ENCODE measurements at places on chromosomes 5 and 9. TPM values are rescaled to one million over a fixed set of nuclear protein-coding genes. Genes with fewer than 3 reads are reported as not detected.

GRCh38 chr9:22105005-22105722 is 96.1 kb upstream of the CDKN2B start:
- peak; percentile 11 for DNase-seq
- peaks cover 14% of the 10 kb centered on the region for H3K27me3 ChIP-seq
- peaks cover 12% of the 10 kb centered on the region for H3K4me1 ChIP-seq

DNA sequence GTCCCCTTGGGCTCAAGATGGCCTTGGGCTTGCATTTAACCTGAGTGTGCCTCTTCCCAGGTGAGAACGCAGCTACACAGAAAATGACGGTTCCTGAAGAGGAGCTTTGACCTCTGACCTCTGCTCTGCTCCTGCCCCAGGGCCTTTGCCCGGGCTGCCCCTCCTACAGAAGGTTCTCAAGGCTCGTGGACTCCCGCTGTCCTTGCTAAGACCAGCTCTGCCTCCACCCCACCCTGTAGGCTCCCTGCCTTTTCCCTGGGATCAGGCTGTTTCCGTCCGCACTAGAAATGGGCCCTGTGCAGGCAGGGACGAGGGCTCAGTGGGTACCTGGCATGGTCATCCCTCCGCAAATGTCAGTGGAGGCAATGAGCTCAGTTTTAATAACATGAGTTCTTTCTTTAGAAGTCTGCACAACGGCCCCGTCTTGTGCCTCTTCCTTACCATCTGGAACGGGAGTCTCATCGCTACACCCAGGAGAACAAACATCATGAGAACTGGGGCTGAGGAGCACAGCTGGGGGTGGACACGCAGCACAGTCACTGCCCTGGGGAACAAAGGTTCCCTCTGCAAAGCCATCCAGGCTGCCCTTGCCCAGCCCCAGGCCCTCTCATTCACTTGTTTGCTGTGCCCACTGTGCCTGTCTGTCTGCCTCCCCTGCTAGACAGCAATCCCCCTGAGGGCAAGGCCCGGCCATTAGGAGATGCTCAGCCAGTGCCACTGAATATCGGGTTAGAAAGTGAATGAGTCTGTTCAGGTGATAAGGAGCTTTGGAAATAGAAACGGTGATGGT is 26.7 kb upstream of the LPCAT1 start:
- no peak overlapping the region for H3K4me3 ChIP-seq
- H3K27ac ChIP-seq = no peak overlapping the region
- DNase-seq = no peak

Gene DYNC2I2
- total RNA-seq = 34.3 TPM

GRCh38 chr5:6188344-6188743 is 190.0 kb downstream of the MED10 start:
- H3K4me1 ChIP-seq = no peaks in the 10 kb centered on the region
- DNase-seq = no peak
- no peaks in the 10 kb centered on the region for H3K36me3 ChIP-seq
- H3K27ac ChIP-seq = no peak overlapping the region

GRCh38 chr9:124527781-124528180 is 20.6 kb upstream of the NR5A1 start:
- no peak for DNase-seq
- H3K27me3 ChIP-seq = no peaks in the 10 kb centered on the region
- no peaks in the 10 kb centered on the region for H3K4me1 ChIP-seq
- no peak overlapping the region for H3K27ac ChIP-seq
- no peaks in the 10 kb centered on the region for H3K36me3 ChIP-seq

Gene ABO
- not detected for total RNA-seq

GRCh38 chr5:59418808-59419207 is 474.7 kb downstream of the PDE4D start:
- DNase-seq = no peak
- no peak overlapping the region for H3K27ac ChIP-seq
- no peaks in the 10 kb centered on the region for H3K4me1 ChIP-seq
- H3K36me3 ChIP-seq = no peaks in the 10 kb centered on the region

GRCh38 chr5:169147534-169147933 is 153.4 kb downstream of the SLIT3 start:
- H3K4me1 ChIP-seq = no peaks in the 10 kb centered on the region
- no peak for DNase-seq
- H3K4me3 ChIP-seq = no peak overlapping the region
- H3K27me3 ChIP-seq = peaks cover 6% of the 10 kb centered on the region
- H3K27ac ChIP-seq = no peak overlapping the region

DNA sequence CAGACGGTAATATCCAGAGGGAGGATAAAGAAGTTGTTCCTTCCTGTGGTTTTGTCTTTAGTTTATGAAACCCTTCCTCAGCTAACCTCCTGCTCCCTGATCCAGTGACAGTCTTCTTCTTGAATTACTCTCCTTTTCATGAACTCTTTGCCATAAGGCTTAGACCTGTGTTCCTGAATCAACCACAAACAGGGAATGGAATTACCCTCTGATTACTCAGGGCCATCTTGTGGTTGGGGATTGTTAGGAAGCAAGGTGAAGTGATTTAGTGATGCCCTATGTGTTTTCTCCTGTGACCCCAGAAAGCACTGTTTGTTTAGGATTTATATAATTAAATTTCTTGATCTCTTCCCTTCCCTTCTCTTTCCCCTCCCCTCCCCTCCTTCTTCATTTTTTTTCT is 409.1 kb downstream of the TAF11L14 start:
- no peak overlapping the region for H3K27ac ChIP-seq
- H3K4me3 ChIP-seq = no peak overlapping the region
- no peak for DNase-seq
- no peaks in the 10 kb centered on the region for H3K4me1 ChIP-seq
- H3K27me3 ChIP-seq = no peaks in the 10 kb centered on the region
- no peaks in the 10 kb centered on the region for H3K36me3 ChIP-seq

- no peaks in the 10 kb centered on the region for H3K4me1 ChIP-seq
- no peak overlapping the region for H3K4me3 ChIP-seq
- H3K36me3 ChIP-seq = no peaks in the 10 kb centered on the region
- H3K27ac ChIP-seq = no peak overlapping the region
These were observed 503.3 kb upstream of the GRIA1 start for GRCh38 chr5:152987131-152987530.

Gene FGF10
- total RNA-seq = not detected

Gene IFNA1
- not detected for total RNA-seq

- H3K27me3 ChIP-seq = peaks cover 39% of the 10 kb centered on the region
- no peak overlapping the region for H3K27ac ChIP-seq
- H3K36me3 ChIP-seq = no peaks in the 10 kb centered on the region
These were observed 9.8 kb upstream of the OLFM1 start for GRCh38 chr9:135077497-135078200.
